NCI-H2171 treated with DMSO at 0.1 percent for 48 hours (cell line): ENCODE measurements at places on chromosomes 12 and 14.

GRCh38 chr12:53999559-54000115, 324 bp upstream of the HOXC9 start:
- no peak for DNase-seq

DNA sequence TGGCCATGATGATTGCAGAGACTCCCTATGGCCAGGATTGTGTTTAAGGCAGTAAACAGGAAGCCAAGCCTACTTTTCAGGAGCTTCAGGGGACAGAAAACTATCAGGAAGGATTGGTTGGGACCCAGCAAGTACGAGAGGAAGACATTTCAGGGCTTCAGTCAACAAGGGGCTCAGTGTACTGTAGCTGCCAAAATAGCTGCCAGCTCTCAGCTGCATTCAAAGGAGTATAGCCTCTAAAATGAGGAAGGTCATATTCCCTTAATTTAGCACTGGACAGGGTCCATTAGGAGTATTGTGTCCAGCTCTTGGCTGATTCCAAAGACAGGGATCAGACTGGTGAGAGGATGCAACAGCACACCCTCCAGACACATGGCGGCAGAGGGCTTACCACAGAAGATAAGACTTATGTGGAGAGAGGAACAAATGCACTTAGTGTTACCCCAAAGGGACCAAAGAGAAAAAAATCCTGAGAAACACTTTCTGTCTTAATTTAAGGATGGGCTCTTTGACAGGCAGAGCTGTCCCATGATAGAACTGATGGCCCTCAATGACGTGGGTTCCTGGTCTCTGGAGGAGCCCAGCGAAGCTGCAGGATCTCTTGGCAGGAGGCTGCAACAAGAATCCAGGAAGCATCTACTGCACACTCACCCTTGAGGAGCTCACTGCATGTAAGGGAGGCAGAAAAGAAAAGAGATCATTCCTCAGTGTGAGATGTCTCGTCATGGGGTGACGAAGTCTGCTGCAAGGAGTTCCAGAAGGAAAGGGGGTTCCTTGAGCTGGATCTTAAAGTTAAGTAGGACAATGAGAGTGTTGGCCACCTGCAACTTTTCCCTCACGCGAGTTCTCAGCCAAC, 14.8 kb downstream of the BDKRB1 start:
- DNase-seq, result no peak

- no peak for DNase-seq
Measured at GRCh38 chr14:102508774-102509745, 516 bp downstream of the ANKRD9 start.

- peak; percentile 37 for DNase-seq
Measured at GRCh38 chr14:104908303-104908702, 16.4 kb upstream of the PLD4 start.

- DNase-seq, result no peak
Measured at GRCh38 chr12:65430571-65431306, 152.3 kb downstream of the MSRB3 start.

DNA sequence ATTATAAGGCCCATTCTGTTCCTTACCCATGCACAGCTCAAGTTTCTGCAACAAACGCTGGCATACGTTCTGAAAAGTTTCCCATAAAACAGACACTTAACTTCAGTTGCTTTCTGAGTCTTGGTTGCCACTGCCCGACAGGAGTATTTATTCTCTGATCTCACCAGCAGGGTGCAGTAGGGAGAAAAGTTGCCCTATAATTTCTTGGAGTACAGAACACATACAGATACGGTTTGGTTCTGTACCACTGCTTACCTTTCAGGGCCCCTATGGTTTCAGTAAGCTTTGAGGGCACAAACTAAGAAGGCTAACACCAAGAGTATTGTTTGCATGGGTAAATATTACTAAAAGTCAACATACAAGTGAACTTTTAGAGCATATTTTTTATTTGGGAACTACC, 77.9 kb downstream of the SPATA7 start:
- no peak for DNase-seq

- DNase-seq, result no peak
Measured at GRCh38 chr14:55739967-55740648, 160.1 kb downstream of the KTN1 start.

- no peak for DNase-seq
Measured at GRCh38 chr12:120610560-120610959, 29.4 kb upstream of the POP5 start.

GRCh38 chr14:24870949-24871701, 178.8 kb downstream of the STXBP6 start:
- no peak for DNase-seq

DNA sequence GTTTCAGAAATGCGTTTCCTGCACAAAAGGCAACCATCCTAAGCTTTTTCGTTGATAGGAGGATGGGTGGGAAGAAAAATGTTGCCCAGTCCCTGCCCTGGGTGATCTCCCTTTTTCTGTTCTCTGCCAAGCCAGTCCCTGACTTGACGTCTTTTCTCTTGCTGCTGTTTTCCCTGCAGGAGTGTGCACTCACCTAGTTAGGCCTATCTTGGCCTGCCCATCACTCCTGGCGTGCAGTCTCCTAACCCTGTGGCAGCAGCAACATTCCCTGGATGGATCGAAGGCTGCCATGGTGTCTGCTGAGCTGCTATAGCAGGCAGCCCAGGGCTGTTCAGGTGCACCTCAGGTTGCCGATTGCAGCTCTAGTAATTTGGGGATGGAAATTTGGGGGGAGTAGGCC, 1.2 kb downstream of the UNC119B start:
- DNase-seq, result no peak

GRCh38 chr14:91223028-91223783, 21.3 kb downstream of the GPR68 start:
- no peak for DNase-seq
